ENCODE measurements at places on chromosomes 6 and 20. TPM values are rescaled to one million over a fixed set of nuclear protein-coding genes. Genes with fewer than 3 reads are reported as not detected.
A peak's percentile ranks its signal among the peaks of the same experiment; 100 is the strongest.

DNA sequence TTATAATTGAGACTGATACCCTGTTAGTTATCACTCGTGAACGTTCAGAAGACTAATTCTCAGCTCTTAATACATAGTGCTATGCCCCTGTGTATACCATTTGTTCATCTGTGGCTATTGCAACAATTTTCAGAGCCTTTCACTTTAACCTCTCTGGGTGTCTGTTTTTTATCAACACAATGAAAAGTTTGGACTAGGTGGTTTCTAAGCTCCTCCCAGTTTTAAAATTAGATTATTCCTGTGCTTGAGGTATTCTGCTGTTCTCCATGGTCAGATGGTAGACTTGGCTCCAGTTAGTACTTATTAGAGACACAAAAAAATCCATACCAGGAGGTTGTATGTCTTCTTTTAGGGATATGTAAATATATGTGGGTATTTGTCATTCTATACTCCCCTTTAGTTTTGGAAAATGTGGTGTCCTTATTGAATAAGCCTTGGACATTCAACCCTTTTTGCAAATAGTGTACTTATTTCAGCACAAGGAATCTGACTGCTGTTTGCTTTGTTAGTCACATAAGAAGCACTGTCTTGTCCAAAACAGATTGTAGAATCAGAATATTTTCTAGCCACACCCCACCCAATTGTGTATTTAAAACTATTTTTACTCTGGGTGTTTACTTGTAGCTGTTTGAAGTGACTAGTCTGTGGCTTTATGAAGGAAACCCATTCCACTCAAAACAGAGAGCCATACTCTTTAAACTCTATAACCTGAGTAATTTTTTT is 2.0 kb upstream of the COL10A1 start:
- H3K4me1 ChIP-seq: no peaks in the 10 kb centered on the region
- no peaks in the 10 kb centered on the region for H3K36me3 ChIP-seq
- H3K4me3 ChIP-seq: no peak overlapping the region
- DNase-seq: no peak
- H3K27ac ChIP-seq: no peak overlapping the region

DNA sequence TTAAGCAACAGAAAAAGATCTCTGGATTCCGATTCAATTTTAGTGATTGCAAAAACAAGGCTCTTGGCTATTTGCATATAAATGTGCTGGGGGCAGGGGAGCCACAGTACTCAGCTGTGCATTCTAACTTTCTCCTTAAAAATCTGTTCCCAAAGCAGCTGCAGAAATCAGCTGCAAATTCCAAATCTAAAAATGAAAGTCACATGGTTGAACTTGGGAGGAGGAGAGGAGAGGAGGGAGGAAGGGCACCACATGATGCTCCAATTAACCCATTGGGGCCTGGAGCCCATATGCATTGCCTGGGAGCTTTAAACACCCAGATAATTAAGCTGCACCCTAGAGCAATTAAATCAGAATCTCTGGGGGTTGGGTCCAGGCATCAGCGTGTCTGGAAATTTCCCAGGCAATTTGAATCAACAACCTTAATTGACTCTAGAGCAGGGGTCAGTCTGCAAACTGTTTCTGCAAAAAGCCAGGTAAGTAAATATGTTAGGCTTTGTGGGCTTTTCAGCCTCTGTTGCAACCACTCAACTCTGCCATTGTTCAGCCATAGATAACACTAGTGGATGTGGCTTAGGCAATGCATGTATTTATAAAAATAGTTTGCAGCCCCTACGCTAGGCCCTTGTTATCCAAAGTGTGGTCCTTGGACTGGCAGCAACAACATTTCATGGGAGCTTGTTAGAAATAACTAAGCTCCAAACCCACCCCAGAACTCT is 508.1 kb downstream of the KIF16B start:
- H3K4me3 ChIP-seq: no peak overlapping the region
- no peaks in the 10 kb centered on the region for H3K36me3 ChIP-seq
- no peaks in the 10 kb centered on the region for H3K4me1 ChIP-seq
- H3K27ac ChIP-seq: no peak overlapping the region
- DNase-seq: no peak
- no peaks in the 10 kb centered on the region for H3K27me3 ChIP-seq

DNA sequence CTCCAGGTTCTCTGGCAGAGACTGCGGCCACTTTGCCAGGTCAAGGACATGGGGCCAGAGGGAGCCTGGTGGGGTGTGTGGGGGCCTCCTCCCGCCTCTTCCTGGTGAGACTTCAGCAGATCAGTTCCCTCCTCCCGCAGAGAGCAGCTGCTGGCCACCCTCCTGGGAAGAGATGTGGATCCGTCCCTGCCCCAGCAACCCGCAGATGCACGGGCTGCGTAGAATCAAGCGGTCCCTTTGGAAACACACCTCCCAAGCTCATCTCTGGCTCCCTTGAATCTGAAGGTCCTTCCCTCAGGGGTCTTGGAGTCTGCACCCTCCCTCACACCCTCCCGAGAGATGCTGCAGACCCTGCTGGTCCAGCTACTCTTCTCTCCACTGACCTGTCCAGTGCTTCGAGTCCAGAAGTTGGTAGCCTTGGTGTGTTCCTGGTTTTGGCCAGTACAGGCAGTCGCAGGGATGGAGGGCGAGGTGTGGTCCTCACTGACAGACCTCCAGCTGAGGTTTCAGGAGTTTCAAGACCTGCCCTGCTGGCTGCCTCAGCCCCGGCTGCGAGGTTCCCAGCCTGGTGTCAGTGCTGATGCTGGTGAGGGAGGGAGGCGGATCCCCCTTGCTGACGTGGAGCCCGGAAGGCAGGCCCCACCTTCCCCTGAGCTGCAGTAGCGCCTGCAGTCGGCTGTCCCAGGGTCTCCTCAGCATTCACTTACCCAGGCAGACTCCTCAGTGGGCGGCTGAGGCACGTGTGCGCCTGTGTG is at the start of gene NPBWR2:
NPBWR2 (minus strand) TSS at position 585 of the 755 bp plus-strand sequence. CDS start 734 bp downstream, outside the sequence.
- no peaks in the 10 kb centered on the region for H3K36me3 ChIP-seq
- no peak within 1 kb of the TSS for H3K27ac ChIP-seq
- peaks cover 18% of the 10 kb centered on the region for H3K27me3 ChIP-seq
- peak; percentile 7 for DNase-seq
- no peak within 1 kb of the TSS for H3K4me3 ChIP-seq

- H3K36me3 ChIP-seq: no peaks in the 10 kb centered on the region
- H3K4me1 ChIP-seq: no peaks in the 10 kb centered on the region
- H3K27me3 ChIP-seq: no peaks in the 10 kb centered on the region
- no peak for DNase-seq
- no peak overlapping the region for H3K27ac ChIP-seq
These were observed 170.3 kb downstream of the TSHZ2 start for GRCh38 chr20:53142225-53143127.

DNA sequence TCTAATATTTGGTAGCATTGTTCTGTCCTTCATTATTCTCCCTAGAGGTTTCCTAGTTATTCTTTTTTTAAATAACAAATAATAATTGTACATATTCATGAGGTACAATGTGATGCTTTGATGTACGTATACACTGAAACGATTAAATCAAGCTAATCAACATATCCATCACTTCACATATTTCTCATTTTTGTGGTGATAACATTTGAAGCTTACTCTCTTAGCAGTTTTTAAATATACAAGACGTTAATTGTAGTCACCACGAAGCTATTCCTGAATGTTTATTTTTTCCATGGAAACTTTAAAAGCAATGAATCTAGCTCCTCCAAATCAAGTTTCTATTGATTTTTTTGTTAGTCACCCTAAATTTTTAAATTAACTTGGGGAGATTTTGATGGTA is 116.5 kb upstream of the PRND start:
- no peaks in the 10 kb centered on the region for H3K36me3 ChIP-seq
- no peak for DNase-seq
- H3K4me1 ChIP-seq: no peaks in the 10 kb centered on the region

DNA sequence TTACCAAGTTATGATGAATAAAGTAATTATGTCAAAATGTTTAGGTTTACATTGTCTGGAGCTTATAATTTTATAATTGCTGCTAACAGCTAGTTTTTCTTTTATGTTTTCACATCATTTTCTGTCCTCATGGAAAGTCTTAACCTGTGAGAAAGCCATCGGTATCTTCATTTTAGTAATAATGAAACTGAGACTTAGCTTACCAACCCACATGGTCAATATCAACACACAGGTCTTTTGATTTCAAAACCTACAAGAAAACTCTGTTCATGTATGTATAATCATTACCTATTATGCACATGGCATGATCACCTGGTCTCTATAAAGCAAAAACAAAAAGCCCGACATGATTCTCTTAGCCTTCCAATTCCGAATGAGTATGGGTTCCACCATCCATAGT is 61.9 kb downstream of the KCNQ5 start:
- H3K27ac ChIP-seq: no peak overlapping the region
- no peak for DNase-seq
- no peak overlapping the region for H3K4me3 ChIP-seq
- no peaks in the 10 kb centered on the region for H3K27me3 ChIP-seq
- no peaks in the 10 kb centered on the region for H3K36me3 ChIP-seq
- no peaks in the 10 kb centered on the region for H3K4me1 ChIP-seq

- peaks cover 6% of the 10 kb centered on the region for H3K4me1 ChIP-seq
- peaks cover 53% of the 10 kb centered on the region for H3K27me3 ChIP-seq
- H3K27ac ChIP-seq: no peak overlapping the region
- DNase-seq: no peak
- no peak overlapping the region for H3K4me3 ChIP-seq
These were observed 2.1 kb upstream of the TBXT start for GRCh38 chr6:166169549-166170421.

DNA sequence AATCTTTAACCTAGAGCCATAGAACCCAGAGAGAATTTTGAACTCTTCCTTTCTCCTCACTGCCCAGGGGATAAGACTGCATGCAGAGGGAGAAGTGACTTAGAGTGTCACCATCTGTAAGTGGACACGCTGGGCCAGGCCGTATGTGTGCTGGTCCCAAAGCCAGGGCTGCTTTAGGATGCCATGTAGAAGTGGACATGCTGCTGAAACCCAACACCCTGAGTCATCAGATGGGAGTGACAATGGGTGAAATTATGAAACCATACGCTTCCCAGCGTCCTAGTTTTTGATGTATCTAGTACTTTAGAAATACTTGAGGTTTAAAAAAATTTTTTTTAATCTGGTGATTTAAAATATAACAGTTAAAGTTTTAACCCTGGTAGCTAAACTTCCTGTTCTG is 191.1 kb downstream of the FNDC1 start:
- H3K4me1 ChIP-seq: no peaks in the 10 kb centered on the region
- peak; percentile 50 for DNase-seq
- H3K36me3 ChIP-seq: no peaks in the 10 kb centered on the region
- H3K4me3 ChIP-seq: no peak overlapping the region
- no peak overlapping the region for H3K27ac ChIP-seq
- H3K27me3 ChIP-seq: no peaks in the 10 kb centered on the region

GRCh38 chr20:38222231-38222922 is 38.2 kb downstream of the KIAA1755 start:
- H3K27ac ChIP-seq: no peak overlapping the region
- no peaks in the 10 kb centered on the region for H3K36me3 ChIP-seq
- H3K27me3 ChIP-seq: no peaks in the 10 kb centered on the region
- peak; percentile 43 for DNase-seq

- no peak overlapping the region for H3K4me3 ChIP-seq
- no peaks in the 10 kb centered on the region for H3K4me1 ChIP-seq
- no peak overlapping the region for H3K27ac ChIP-seq
- H3K36me3 ChIP-seq: no peaks in the 10 kb centered on the region
- DNase-seq: no peak
These were observed 2.6 kb upstream of the IPCEF1 start for GRCh38 chr6:154359161-154359574.

DNA sequence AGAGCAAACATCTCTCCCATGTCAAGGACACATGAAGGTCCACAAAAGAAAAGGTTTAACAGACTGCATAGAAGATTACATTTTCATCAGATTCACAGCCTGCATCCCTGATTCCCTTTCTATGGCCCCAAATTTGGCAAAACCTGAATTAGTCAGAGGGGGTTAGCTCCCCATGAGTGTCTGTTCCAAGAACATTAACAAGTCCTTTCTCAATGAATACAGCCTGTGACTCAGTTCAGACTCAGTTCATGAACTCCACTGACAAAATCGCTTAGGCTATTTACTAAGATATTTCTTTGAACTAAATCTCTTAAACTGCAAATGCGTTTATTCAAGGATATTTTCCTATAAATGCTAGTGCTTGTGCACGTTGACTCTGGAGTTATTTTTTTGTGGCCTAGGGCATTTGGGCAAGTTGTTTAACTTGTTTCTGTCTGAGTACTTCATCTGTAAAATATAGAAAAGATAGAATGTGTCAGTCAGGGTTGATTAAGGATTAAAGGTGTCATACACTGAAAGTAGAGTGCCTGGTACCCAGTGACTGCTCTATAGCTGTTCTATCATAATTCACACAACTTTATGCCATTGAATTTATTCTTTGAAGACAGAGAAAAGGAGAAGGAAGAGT is 422.6 kb downstream of the HTR1B start:
- DNase-seq: no peak
- no peaks in the 10 kb centered on the region for H3K4me1 ChIP-seq
- no peak overlapping the region for H3K4me3 ChIP-seq
- no peak overlapping the region for H3K27ac ChIP-seq
- no peaks in the 10 kb centered on the region for H3K27me3 ChIP-seq

GRCh38 chr6:144264270-144265060 is 20.7 kb upstream of the UTRN start:
- H3K36me3 ChIP-seq: no peaks in the 10 kb centered on the region
- H3K27me3 ChIP-seq: no peaks in the 10 kb centered on the region
- peak overlapping the region; percentile 72 for H3K27ac ChIP-seq
- H3K4me1 ChIP-seq: peaks cover 26% of the 10 kb centered on the region

ESR1 gene
- total RNA-seq: 0.61 TPM

CSTF1 gene
- 18.5 TPM for total RNA-seq

SALL4 gene
- not detected for total RNA-seq

MAP1LC3A gene
- 55.5 TPM for total RNA-seq

RBCK1 gene
- total RNA-seq: 59.8 TPM

Data from gastrocnemius medialis (tissue), 4 donors.